ENCODE measurements at places on chromosomes 1 and 21.

- no peak for DNase-seq
These were observed 3.8 kb downstream of the PTAFR start for GRCh38 chr1:28172713-28173150.

DNA sequence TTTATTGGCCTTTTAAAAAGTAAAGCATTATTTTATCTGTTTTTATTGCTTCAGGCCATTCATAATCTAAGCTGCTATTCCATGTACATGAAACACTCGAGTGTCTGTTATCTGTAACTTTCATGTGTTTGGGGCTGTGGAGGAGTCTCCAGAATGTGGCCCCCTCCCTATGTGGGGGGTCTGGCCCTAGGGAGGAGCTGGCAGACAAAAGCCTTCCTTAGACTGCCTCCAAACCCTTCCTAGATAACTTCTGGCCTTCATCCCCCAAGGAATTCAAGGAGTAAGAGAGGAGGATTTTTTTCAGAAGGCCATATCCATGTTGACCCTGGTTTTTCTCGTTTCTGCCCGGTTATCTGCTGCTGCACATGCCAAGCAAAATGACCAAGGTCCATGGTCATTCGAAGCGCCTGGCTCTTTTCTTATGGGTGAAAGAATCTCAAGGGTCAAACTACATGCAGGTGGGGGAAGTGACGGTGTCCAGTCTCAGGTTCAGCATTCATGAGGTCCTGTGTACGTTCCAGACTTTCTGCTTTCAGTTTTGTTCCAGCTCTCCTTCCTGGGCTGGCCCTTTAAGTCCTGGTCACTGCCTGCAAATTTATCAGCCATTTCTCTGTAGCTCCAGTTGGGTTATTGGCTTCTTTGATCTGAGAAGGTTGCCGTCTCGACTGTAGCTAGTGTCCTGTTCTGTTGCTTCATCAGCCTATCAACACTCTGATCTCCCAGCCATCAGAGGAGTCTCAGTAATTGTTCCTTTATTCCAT, 8.3 kb downstream of the TENT5C start:
- DNase-seq, result no peak

DNA sequence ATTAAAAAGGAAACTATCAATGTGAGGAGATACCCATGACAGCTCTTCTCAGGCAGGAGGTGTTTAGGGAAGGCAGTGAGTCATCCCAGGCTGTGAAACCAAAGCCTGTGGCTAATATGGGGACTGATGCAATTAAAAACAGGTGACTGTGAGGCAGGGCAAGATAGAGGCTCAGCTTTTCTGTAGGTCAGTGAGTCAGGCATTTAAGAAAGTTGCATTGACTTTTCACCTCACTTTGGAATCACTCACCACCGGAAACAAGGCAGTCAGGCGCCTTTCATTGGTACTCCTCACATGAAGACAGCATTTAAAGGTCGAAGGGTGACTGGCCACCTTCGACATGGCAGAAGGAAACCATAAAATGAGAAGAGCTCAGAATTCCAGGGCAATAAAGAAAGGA, 54.5 kb downstream of the PAPPA2 start:
- peak; percentile 85 for DNase-seq

DNA sequence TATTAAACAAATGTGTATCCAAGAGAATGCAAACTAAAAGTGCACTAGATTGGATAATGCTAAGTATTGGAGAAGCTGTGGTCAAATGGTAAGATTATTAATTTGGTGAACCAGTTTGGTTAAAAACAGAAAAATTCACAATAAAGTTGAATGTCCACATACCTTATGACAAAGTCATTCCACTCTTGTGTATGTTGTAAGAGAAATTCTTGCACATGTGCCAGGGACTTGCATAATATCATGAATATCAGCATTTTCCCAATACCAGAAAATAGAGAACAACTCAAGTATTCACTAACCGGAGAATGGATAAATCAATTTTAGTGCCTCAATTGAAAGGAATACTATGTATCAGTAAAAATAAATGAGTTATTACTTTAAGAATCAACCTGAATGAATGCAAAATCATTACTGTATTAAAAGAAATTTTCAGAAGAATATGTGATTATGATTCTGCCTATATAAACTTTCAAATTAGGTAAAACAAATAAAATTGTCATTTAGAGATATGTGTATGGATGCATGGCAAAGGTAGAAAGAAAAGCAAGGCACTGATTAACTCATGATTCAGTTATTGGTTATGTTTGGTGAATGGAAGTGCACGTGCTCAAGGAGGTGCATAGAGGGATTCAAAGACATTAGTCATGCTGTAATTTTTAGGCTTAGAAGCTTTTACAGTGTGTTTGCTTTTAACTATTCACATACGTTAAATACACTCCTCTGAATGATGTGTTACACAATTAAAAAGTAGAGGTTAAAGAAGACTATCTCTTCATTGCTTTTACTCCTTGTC, 217.4 kb upstream of the KCNK2 start:
- peak; percentile 92 for DNase-seq

DNA sequence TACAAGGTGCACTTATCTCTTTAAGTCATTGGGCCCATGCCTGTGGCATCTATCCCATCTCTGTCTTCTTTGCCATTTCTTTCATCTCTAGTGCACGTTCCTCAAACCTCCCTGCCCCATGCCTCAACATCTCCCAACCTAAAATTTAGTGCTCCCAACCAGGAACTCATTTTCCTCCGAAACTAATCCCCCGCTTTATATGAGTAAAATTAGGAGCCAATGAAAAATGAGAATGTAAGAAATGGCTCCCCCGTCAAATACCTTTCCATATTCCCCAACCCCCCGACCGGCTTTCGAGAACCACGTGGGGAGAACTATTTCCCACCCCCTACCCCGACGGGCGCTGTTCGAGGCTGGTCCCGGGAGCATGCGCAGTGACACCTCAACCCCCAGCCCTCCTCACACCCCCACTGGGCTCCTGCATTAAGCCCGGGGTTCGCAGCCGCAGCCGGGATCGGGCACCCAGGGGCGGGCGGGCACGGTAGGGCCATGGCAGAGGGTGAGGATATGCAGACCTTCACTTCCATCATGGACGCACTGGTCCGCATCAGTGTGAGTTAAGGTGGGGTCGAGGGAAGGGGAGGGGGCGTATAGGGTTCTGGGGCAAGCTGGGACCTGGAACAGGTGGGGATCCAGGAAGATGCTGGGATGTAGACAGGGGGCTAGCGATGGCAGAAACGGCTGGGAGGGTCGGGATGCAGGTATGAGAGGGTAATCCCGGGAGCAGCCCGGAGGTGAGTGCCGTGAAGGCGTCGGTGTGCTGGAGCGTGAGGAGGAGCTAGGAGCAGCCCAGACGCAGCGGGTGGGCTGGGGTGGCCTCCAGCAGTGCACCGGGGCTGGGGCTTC, at the start of gene TRIM46:
TSS of gene TRIM46 (plus strand) at position 372 of the 846 bp plus-strand sequence. CDS start at position 490, 118 bp downstream.
- peak; percentile 36 for DNase-seq

DNA sequence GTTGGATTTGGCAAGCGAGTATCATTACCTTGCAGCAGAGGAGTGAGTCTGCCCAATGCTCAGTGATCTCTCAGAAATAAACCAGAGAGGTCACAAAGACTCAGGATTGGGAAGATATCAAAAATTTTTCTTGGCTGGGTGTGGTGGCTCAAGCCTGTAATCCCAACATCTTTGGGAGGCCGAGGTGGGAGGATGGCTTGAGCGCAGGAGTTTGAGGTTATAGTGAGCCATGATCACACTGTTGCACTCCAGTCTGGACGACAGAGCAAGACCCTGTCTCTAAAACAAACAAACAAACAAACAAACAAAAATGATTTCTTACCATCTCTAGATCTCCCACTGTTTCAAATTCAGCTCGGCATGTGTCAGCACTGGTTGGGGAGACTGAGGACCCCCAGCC, 13.3 kb upstream of the BECN2 start:
- no peak for DNase-seq

- DNase-seq, result no peak
These were observed 14.8 kb downstream of the CD2 start for GRCh38 chr1:116769104-116769452.

GRCh38 chr1:117182319-117182718, 28.4 kb downstream of the VTCN1 start:
- no peak for DNase-seq

DNA sequence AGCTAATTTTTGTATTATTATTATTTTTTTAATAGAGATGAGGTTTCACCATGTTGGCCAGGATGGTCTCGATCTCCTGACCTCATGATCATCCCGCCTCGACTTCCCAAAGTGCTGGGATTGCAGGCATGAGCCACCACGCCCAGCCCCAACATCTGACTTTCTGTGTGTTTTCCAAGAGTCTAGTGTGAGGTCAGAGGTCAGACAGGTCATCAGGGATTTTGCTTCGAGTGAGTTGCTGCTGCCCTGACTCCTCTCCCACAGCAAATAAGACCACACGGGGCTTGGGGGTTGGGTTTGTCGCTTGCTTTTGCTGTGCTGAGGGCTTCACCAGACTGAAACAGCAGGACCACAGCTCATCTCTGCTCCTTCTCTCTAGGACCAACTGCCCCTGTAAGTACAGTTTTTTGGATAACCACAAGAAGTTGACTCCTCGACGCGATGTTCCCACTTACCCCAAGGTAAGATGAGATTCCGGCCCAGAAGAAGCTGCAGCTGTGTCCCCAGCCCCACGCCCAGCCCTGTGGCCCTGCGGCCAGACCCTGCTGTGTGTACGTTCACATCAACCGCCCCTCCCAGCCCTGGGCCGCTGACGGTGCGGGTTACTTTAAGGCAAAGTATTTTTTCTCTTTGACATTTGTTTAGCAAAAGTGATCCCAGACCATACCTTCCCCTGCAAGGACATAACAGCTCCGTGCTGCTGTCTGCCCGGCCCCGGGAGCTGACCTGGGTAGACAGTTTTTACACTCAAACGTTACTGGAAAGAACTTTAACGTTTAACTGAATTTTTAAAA, 97.5 kb downstream of the PDE9A start:
- DNase-seq, result no peak

DNA sequence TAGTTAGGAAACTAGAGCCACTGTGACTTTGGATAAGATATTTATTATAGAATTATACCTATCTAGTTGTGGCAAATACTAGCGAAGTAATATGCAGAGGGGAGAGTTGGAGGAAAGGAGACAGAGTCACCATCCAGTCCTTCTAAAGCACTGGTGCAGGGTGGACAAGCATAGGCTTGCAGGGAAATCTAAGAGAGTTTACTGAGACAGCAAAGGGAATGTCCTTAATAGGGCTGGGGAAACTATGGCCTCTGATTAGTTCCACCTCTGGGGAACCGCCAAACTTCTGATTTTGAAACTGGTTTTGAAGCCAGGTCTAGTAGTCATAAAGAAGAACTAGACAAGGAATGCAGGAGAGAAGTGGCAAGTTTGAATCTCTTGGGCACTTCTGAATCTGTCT, 407.9 kb downstream of the VAV3 start:
- no peak for DNase-seq

DNA sequence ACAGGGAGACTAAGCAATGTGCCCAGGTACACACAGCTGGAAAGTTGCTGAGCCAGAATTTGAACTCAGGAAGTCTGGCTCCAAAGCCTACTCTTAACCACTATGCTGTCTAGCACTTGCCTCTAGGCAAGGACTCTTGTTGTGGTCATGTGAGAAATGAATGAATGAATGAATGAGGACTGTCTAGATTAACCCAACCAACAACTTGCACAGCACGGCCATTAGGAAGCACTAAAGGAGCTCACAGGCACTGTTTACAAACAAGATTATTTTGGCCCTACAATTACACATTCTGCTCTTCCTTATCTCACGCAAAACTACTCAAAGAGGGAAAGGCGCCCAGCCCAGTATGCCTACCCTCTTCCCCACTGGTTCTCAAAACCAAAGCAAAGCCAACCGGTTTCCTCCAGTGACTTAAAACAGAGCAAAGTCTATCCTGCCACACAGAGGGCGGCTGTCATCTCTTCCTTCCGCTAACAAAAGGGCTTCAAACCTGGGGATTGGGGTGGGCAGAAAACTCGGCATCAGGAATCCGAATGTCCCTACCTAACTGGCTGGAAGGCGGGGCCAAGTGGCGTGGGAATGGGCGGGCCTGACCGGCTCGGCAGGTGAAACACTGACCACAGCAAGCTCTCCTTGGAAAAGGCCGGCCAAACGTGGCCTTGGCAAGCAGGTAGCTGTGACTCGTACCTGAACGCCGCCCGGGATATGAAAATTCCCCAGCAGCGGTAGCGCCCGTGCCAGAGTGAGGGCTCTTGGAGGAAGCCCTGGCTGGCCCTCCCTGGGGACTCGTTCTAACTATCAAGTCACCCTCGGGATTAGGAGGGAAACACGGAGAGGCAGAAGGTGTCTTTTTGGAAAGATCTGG, 948 bp downstream of the STK40 start:
- peak; percentile 16 for DNase-seq

DNA sequence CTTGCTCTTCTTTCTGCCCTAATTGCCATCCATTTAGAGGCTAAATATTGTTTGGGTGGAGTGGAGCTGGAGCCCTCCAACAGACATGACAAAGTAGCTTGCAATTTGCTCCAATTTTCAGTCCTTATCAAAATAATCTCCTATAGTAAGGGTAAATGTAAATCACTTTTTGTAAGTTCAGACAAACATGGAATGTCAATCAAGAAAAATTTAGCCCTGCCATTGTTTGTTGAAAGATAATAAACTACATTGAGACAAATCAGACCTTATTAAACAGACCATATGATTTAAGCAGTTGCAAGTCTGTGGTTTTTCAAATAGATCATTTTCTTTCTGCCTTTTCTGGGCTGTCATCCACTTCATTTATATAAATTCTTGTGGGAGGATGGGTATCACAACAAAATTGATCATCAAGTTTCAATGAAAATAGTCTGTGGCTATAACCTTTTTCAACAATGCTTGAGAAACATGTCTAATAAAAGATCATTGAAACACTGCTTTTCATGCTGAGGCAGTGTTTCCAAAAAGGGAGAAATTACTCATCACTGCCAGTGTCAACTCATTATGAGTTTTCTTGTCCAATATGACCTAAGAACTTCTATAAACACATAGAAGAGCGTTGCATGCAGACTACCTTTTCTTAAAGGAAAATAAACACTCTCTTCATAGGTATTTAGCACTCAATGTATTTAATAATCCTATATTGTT, 1152.0 kb upstream of the B3GALT2 start:
- DNase-seq, result no peak

- DNase-seq, result no peak
These were observed 229.1 kb downstream of the GPR52 start for GRCh38 chr1:174676856-174677255.

- DNase-seq, result no peak
These were observed 32.4 kb upstream of the ECE1 start for GRCh38 chr1:21322681-21323016.

DNA sequence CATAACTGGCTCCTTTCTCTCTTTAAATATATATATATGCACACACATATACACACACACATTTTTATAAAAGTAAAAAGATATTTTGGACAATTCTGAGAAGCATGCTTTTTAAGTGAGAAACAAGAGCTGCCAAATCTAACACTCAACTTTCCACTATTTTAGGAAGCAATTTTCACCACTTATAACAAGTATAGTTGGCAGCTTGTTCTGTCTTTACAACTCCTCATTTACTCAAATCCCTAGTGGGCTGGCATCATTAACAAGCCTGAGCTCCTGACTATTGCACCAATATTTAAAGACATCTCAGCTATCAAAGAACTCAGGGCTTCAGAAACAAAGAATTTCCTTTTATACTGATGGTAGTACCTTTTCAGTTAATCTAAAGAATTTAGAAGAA, 76.6 kb downstream of the RAB3GAP2 start:
- DNase-seq, result no peak

- DNase-seq, result no peak
These were observed 12.9 kb upstream of the TMEM125 start for GRCh38 chr1:43256675-43257570.

- DNase-seq, result no peak
These were observed 281.6 kb downstream of the KIF26B start for GRCh38 chr1:245436407-245436806.
